HuH-7 (cell line): ENCODE measurements at places on chromosomes 2 and 18.

GRCh38 chr2:232006253-232006652, 44.7 kb downstream of the DIS3L2 start:
- no peak for DNase-seq

GRCh38 chr2:128732976-128733431, 414.3 kb upstream of the HS6ST1 start:
- DNase-seq, result no peak

- DNase-seq, result no peak
Measured at GRCh38 chr2:70941186-70941585, 5.5 kb downstream of the ATP6V1B1 start.

DNA sequence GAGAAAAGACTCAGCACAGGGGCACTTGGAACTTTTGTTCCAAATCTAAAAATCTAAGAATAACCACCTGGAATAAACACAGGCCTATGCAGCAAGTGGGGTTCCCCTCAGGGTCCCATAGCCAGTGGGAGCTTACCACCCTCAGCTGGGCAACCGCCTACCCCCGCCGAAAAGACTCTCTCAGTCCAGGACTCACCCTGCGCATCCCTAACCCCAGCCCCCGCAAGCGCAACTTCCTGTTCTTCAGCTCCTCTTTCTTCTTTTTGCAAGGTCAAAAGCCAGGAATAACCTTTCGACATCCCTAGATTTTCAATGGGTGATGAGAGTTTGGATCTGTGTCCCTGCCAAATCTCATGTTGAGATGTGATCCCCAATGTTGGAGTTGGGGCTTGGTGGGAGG, 13.6 kb downstream of the CNDP1 start:
- DNase-seq, result no peak

DNA sequence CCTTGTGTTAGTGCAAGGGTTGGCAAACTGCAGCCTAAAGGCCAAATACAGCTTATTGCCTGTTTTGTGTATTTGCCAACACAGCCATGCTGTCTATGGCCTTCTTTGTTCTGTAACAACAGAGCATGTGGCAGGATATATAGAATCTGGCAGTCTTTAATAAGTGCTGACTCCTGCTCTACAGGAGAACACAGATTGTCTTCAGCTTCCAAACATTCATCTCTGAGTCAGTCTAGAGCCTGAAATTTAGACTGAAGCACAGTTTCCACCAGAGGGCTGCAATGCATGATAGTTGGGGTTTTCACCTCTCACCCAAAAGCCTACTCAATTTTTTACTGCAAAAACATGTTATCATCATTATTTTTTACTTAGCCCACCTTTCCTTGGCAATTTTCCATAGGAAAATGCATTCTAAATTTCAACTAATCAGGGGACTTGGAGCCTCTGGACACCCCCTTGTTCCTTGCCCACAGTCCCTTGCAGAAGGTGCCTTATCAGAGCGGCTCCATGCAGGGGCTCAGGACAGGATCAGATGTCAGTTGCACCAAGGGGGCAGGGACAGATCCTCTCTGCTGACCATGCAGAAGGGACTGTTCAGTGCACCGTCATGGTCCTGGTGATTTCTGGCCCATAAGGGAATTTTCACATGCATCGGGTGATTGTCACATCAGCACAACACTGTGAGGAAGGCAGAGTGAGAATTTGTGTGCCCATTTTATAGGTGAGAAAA, 12.4 kb downstream of the IL37 start:
- no peak for DNase-seq

GRCh38 chr18:60050821-60051220, 151.0 kb downstream of the PMAIP1 start:
- no peak for DNase-seq

DNA sequence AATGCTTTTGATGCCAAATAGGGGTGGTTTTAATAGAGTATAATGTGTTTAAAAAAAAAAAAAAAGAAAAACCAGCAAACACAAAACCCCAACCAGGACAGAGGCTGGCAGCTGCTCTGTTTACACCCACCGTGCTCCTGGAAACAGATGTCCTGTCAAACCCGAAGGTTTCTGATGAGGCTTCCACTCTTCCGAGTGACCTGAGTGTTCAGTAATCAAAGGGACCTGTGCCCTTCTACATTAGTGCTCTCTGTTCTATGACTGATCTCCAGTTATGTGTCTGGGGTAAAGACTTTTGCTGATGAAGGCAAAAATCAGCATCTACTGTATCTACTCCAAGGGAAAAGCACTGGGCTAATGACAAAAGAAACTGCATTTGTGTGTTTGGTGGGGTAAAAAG, 3.5 kb upstream of the KLHL29 start:
- no peak for DNase-seq

DNA sequence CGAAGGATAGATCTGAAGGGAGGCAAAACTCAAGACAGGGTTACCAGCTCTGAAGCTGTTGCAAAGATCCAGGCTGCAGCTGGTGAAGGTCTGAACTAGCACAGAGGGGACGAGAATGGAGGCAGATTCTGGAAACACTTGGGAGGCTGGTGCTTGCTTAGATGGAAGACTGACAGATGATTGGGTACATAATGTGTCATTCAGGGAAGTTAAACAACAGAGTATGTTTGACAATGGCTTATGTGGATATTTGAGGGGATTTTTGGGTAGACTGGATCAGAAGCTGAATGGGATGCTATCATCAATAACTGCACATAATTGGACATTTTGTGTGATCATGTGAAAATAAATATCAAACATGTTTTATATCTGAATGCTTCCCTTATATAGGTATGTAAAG, 2.3 kb upstream of the ZNF396 start:
- DNase-seq, result no peak

- DNase-seq, result no peak
Measured at GRCh38 chr2:168234407-168235085, 12.8 kb downstream of the STK39 start.

GRCh38 chr2:11798701-11799435, 52.4 kb downstream of the LPIN1 start:
- no peak for DNase-seq

DNA sequence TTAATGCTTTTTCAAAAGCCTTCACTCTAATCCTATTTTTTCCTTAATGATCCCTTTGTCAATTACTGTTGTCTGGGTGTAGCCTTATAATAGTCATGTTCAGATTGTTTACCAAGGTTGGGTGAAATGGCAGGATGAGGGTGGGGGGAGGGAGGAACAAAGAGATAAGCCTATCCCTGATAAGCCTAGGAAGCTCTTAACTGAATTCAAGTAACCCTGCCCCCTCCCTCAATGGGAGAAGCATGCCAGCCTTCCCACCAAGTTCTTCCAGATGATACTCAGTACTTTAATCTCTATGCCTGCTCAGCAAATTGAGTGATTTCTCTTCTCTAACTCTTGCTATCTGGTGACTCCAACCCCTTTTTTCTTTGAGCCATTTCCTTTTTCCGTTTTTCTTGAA, 180.3 kb upstream of the ETAA1 start:
- no peak for DNase-seq

GRCh38 chr2:231894566-231895380, 31.4 kb downstream of the NPPC start:
- no peak for DNase-seq

GRCh38 chr2:55879976-55880375, 43.6 kb downstream of the EFEMP1 start:
- DNase-seq, result no peak

DNA sequence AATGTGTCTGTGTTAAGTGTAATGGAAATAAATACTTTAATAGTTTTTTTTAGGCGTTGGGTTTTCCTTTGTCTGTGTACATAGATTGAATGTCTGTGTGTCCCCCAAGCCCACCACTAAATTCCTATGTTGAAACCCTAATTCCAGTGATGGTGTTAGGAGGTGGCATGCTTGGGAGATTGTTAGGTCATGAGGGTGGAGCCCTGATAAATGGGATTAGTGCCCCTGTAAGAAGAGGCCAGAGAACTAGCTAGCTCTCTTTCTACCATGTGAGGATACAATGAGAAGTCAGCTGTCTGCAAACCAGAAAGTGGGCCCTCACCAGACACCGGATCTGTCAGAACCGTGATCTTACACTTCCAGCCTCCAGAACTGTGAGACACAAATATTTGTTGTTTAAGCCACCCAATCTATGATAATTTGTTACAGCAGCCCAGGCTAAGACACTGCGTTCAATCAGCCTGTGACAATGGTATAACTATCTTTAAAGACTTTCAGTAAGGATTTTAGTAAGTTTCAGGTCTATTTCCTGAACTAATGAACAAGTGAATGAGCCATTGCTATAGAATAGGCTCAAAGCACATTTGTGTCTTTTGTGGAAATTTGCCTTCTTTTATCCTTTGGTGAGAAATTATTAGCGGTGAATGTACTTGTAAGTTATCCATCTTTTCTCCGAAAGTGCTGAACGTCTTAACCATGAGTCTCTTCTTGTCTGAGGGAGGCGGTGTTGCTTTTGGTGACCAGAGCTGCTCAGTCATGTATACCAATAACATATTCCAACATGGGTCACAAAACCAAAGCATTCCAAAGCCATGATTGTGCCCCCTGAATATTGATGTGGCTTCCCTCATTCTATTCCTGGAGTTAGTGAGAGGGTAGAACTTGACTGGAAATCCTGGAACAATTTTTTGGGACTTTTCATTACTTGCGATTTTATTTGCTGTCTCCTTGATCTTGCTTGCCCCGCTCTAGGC, 29.6 kb upstream of the IL1R1 start:
- DNase-seq, result no peak
